Natural killer cell treated with Interleukin-12 subunit alpha and Interleukin-12 subunit beta and Interleukin-15 and Interleukin-18, amount 100 ng/mL, for 72 hours (primary cell): ENCODE measurements at places on chromosomes 4 and X.

DNA sequence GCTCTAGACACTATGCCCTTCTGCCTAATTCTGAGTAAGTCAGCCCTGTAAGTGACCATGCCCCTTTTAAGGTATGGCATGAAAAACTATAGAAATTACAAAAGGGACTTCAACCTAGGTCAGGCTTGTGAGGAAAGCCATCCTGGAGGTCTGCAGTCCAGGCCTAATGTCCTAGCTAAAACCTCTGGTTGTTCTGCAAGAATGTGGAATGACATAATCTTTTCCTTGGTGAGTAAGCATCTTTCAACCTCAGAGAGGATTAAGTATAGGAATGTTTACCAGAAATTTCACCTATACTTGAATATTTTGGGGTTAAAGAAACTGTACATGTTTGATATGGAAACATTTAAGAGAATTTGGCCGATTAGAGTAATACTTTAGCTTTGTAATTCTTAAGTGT is 23.8 kb upstream of the HPSE start:
- DNase-seq, result no peak

DNA sequence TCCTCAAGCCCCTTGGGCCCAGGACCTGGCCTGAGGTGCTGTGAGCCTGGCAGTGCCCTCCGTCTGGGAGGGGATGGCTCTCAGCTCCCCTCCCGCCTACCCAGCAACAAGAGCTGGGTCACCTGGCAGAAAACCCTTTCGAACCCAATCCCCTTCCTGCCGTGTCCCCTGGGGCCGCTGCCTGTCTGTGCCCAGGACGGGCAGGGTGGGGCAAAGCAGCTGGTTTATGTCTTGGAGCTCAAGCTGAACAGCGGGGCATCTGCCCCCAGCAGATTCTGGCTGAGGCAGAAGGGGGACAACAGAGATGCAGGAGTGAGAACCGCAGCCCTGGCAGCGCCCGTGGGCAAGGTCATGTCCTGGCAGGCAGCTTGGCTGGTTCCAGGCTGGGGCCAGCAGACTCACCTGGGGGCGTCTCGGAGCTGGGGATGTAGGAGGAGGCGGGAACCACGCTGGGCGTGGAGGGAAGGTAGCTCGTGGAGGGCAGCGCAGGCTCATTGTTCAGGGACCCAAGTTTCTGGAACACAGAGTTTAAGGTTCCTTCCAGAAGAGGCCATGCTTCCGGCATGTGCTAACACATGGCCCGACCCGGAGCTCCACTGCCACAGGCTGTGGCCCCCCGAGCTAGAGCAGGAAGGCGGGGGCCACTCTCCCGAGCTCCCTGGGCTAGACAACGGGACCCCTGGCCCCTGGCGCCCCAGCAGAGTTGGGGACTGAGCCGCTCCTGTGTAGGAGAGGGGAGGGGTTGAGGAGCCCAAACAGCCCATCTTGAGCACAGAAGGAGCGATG is 24.2 kb downstream of the NELFA start:
- DNase-seq, result peak; percentile 60

DNA sequence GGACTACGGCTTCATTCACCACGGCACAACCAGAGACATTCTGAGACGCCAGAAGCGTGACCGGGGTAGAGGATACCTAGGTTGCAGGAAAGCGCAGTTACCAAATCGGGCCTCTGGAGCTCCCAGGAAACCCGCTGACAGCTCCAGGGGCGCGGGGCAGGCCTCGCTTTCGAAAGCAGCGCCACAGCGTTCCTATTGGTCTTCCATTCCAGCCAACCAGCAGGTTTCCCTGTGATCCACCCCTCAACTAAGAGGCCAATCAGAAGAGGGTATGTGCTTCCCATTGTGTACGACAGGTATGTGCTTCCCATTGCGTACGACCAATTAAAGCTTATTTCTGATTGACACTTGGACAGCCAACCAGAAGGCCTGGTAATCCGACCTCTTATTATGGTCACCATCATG is 14.9 kb downstream of the SNX12 start:
- peak; percentile 62 for DNase-seq

DNA sequence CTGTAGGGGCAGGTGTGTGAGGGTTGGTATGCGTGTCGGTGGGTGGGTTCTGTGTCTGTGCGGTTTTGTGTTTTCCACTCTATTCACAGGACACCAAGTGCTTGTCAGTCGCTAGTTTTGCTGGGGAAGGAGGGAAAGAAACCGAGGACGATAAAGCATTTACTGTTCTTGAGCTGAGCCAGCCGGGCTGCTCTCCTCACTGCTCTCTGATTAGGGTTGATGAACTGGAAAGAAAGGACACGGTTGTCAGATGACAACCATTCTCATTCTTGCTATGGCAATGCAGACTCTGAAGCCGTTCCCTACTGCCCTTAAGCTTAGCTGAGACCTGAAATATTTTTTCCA is 832 bp downstream of the EGFL6 start:
- no peak for DNase-seq

GRCh38 chr4:20273793-20274192 is 22.1 kb downstream of the SLIT2 start:
- DNase-seq, result no peak
